ENCODE measurements at places on chromosomes 3 and 15.

DNA sequence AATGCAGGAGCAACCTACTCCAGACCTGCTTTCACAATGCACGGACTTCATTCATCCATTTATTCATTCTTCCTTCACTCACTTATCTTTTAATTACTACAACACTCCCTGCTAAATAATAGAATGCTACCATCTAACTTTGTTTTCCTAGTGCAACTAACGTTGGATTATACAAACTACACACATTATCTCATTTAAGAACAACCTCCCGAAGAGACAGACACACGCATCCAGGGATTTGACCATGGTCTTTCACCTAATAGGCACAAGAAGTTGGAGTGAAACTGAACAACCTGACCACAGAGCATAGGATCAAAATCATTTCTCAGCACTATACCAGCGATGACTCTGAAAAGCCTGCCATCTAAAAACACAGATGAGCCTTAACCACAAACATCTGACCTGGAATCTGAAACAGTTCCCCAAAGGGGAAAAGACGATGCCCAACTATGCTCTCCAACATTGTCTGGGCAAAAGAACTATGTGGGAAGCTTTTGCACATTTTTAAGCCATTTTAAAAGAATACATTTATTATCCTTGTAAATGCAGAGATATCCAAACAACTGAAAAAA lies 21.0 kb downstream of the ZNF385D start:
- DNase-seq: no peak

DNA sequence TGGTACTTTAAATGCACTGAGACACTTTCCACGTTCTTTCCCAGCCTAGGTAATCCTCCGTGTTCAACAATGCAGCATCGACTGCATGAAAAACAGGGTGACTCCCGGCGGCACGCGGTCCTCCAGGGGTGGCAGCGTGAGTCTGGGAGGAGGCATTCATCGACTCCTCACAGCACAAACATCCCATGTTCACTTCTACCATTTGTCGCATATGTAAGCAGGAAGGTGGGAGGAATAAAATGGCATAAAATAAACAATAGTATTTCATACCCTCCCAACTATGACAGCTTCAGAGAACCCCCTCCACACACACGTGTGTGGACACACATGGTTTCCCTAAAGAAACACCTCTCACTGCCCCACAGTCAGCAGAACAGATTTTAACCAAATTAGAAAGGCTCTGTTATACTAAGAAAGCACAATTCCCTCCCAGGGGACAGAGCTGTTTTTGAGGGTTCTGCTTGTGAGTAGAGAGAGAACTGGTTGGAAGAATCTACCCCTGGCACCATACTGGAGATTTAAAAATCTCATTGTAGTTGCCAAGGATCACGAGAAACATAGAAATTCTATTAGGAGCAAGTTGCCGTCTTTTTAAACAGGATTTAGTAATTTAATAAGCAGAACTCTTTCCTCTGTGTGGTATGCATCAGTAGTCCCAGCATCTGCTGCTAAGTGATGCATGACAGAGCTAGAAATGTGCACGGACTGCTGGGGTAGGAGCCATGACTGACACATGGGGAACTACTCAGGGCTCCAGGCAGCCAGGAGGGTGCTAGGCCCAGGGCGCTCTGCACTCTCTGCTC lies 6.0 kb downstream of the FAM43A start:
- DNase-seq: no peak

DNA sequence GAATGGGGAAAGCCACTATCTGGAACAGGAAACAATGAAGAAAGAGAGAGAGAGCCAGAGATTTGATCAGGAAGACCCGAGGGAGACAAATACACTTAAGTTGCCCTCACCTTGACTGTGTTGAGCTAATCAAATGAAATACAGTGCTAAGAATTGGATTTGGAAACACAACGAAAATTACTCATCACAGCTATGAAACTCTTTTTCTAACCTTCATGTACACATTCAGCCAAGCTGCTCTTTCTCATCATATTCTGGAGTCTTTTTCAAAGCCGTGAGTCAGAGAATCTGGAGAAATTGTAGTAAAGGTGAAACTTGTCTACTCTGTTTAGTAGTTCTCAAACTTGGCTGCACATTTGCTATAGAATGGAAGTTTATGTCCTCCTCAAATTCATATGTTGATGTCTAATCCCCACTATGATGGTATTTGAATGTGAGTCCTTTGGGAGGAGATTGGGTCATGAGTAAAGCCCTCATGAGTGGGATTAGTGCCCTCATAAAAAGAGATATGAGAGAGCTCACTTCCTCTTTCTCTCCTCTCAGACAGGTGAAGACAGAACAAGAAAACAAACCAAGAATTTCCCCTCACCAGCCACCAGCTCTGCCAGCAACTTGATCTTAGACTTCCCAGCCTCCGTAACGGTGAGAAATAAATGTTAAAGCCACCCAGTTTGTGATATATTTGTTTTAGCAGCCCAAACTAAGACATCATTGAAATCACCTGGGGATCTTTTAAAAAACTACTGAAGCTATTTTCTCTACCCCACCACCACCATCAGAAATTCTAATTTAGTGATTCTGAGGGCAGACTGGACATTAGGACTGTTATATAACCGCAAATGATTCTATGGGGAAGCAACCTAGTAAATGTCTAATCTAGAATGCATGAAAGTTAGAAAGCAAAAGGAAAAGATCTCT lies 143.6 kb upstream of the GRM7 start:
- no peak for DNase-seq

GRCh38 chr15:87038404-87038803 lies 958.7 kb downstream of the AGBL1 start:
- no peak for DNase-seq

GRCh38 chr3:108296239-108296638 lies at the start of gene HHLA2:
HHLA2 (plus strand) TSS chr3:108296548; CDS start chr3:108351814, 55,266 bp downstream.
- DNase-seq: no peak

DNA sequence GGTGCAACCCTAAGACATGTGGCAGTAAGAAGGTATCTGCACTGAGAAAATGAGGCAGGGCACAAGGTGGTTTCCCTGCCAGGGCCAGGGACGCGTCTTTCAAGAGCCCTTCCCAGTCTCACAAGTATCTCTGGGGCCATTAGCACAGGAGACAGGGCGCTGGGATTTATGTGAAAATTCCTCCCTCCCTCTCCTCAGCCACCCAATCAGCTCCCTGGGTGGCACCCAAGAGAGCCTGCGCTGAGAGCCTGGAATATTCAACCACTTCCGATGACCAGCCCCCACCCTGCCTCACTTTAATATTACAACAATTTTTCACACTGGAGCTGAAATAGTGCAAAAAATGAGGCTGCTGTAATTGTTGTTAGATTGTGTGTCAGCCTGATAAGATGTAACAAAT lies 26.1 kb downstream of the SEC61A1 start:
- no peak for DNase-seq

Data from CD4-positive, alpha-beta T cell treated with Interleukin-4 for 4 hours (primary cell).